RPMI7951 (cell line): ENCODE measurements at places on chromosomes 11 and 22. TPM values are rescaled to one million over a fixed set of nuclear protein-coding genes. Genes with fewer than 3 reads are reported as not detected.

The HBE1 gene
- 4.6 and 6.4 TPM in 2 replicates for total RNA-seq

DNA sequence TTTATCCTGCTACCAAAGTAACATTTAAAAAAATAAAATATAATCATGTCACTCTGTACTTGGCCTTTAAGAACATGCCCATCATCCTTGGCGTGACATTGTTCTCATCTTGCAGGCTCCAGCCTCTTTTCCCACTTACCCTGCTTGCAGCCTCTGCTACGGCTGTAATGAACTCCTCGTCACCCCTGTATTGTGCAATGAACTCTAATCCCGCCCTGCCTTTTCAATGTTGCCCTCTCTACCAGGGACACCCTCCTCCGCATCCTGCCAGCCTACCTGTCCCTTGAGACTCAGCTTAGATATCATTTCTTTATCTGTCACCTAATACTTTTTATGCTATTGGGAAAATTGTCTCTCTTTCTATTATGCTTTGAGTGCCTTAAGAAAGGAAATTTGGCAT is 12.6 kb upstream of the MMP20 start:
- DNase-seq = no peak

GRCh38 chr11:36356201-36356600 is 60.1 kb downstream of the PRR5L start:
- no peak for DNase-seq

The KCNJ11 gene
- total RNA-seq = not detected in 2 replicates
